ENCODE measurements at places on chromosomes 7 and 10. TPM values are rescaled to one million over a fixed set of nuclear protein-coding genes. Genes with fewer than 3 reads are reported as not detected.

The SERPINE1 gene
- 18.5 TPM for total RNA-seq

The SMO gene
- 3.1 TPM for total RNA-seq

The ADCYAP1R1 gene
- not detected for total RNA-seq

The PYROXD2 gene
- total RNA-seq = 4.6 TPM

The PTN gene
- total RNA-seq = 0.07 TPM

The FGL2 gene
- total RNA-seq = 0.34 TPM

The NME8 gene
- not detected for total RNA-seq

The AHCYL2 gene
- total RNA-seq = 13.3 TPM

The FAM200A gene
- 11.7 TPM for total RNA-seq

The ANKRD61 gene
- total RNA-seq = 0.21 TPM

The SOSTDC1 gene
- total RNA-seq = not detected

The THSD7A gene
- total RNA-seq = 0.28 TPM

The VSTM4 gene
- not detected for total RNA-seq

The TFR2 gene
- total RNA-seq = under 0.01 TPM

The LDB1 gene
- 29.0 TPM for total RNA-seq

The AOC1 gene
- not detected for total RNA-seq

The GPR37 gene
- 2.9 TPM for total RNA-seq

The GIMAP2 gene
- 0.21 TPM for total RNA-seq

The C10orf71 gene
- total RNA-seq = not detected

The LRRC61 gene
- total RNA-seq = 10.8 TPM

The MGAM2 gene
- not detected for total RNA-seq

The AMZ1 gene
- not detected for total RNA-seq

The PROSER2 gene
- 24.3 TPM for total RNA-seq

The STEAP1B gene
- total RNA-seq = 5.5 TPM

The SPDYE6 gene
- total RNA-seq = not detected

The RPP38 gene
- 22.9 TPM for total RNA-seq

The CAMK2B gene
- total RNA-seq = not detected

The H2BK1 gene
- total RNA-seq = not detected

The APBB1IP gene
- total RNA-seq = not detected

The CYP2C18 gene
- total RNA-seq = 0.34 TPM

The SPDYE1 gene
- total RNA-seq = not detected

The GHRHR gene
- not detected for total RNA-seq

The TMEM229A gene
- not detected for total RNA-seq

The CLDN4 gene
- total RNA-seq = 44.1 TPM

The GNG11 gene
- under 0.01 TPM for total RNA-seq

The OPALIN gene
- not detected for total RNA-seq

The CTAGE6 gene
- not detected for total RNA-seq

The ECHDC3 gene
- total RNA-seq = 10.3 TPM

The TMUB1 gene
- total RNA-seq = 14.7 TPM

The UPK3BL2 gene
- 2.4 TPM for total RNA-seq

The VENTX gene
- not detected for total RNA-seq

The FGFR2 gene
- 20.2 TPM for total RNA-seq

The GLCCI1 gene
- total RNA-seq = 7.1 TPM

The SLIT1 gene
- total RNA-seq = under 0.01 TPM

The INA gene
- total RNA-seq = 0.07 TPM

The DOCK1 gene
- 95.3 TPM for total RNA-seq

The DPYSL4 gene
- total RNA-seq = 11.7 TPM

The HECW1 gene
- not detected for total RNA-seq

The TMEM270 gene
- total RNA-seq = not detected

The DNAJC12 gene
- total RNA-seq = 0.28 TPM

The CD36 gene
- total RNA-seq = 1.0 TPM

The GJC3 gene
- total RNA-seq = not detected

The PRKAG2 gene
- total RNA-seq = 21.4 TPM

The HPSE2 gene
- not detected for total RNA-seq
